ENCODE measurements at places on chromosomes 2 and 18.
A peak's percentile ranks its signal among the peaks of the same experiment; 100 is the strongest.

- DNase-seq: no peak
These were observed 4.0 kb upstream of the DYSF start for GRCh38 chr2:71449343-71449742.

- DNase-seq: peak; percentile 36
These were observed 35.5 kb downstream of the CLASP1 start for GRCh38 chr2:121613774-121614173.

- no peak for DNase-seq
These were observed 39.3 kb upstream of the CREB1 start for GRCh38 chr2:207490441-207490840.

GRCh38 chr2:235080101-235080500, 128.3 kb downstream of the SH3BP4 start:
- peak; percentile 19 for DNase-seq

DNA sequence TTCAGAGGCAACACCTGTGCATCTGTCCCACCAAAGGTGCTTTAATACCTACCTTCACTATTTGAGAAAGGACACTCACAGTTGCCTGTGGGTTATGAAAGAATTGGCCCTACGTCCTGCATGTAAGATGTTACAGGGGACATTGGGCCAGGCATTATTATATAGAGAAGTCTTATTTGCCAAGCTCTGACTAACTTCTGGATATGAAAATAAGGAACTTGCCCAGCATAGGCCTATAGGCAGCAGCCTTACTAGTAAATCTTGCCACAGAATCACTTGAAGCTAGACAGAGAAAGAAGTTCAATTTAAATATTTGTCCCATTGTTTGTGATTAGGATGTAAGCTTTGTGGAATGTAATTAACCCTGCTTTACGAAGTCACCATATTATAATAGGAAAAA, 41.7 kb downstream of the NLRC4 start:
- no peak for DNase-seq

- DNase-seq: peak; percentile 32
These were observed 14.8 kb upstream of the CLASP1 start for GRCh38 chr2:121664086-121664485.

- DNase-seq: no peak
These were observed 4.2 kb downstream of the ALPI start for GRCh38 chr2:232460171-232460570.

GRCh38 chr2:118110310-118110709, 22.0 kb downstream of the INSIG2 start:
- DNase-seq: no peak

- DNase-seq: peak; percentile 96
These were observed 47.7 kb upstream of the WDR75 start for GRCh38 chr2:189393440-189394111.

- no peak for DNase-seq
These were observed 72.1 kb upstream of the LMAN1 start for GRCh38 chr18:59431131-59431530.

GRCh38 chr2:180003073-180003472, 4.0 kb downstream of the CWC22 start:
- no peak for DNase-seq

- peak; percentile 5 for DNase-seq
These were observed 37.7 kb upstream of the SYT4 start for GRCh38 chr18:43314941-43315340.

DNA sequence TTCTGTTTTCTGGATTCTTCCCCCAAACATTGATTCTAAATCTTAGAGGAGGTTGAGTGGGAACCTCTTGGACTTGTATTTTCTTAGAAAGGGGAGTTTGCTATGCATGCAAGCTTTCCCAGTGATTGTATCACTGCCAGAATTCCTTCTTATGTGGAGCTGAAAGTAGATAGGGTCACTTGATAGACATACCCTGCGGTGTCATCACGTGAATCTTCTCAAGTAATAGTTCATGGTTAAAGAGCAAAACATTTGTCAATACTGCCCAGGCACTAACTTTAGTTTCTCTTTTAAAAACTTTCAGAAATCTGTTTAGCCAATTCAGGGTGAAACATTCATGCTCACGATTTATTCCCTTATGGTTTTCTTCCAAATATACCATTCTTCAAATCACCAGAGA, 6.4 kb downstream of the PMAIP1 start:
- no peak for DNase-seq

DNA sequence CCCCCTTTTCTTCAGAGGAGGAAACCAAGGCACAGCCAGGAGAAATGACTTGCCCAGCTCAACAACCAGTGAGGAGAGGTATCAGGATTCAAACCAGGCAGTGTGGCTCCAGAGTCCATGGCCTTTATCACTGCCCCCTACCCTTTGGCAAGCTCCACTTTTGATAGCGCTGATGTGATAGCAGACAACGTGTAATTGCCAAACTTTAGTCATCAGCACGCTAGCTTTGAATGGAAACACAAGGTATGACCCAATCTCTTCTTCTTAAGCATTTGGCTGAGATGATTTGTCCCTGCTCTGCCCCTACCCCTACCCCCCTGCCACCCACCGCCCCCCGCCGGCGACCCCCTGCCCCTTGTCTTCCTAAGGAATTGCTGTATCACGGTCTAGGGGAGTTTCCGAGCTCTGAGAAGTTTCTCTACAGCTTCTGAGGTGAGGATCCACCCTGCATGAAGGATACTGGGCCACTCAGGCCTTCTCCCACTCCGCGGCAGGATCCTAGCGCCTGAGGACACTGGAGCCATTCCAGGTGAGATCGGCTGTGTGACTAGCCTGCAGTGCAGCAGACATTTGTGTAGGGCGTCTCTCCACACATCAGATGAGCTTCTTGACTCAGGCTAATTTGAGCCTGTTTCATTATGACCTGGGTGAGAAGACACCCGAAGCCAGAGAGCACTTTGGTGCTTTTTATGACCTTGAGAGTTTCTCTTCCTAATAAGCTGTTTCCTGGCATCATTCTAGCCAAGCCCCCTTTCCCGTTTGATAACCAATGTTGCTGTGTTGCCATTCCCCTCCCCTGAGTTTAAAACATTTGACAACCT, 75.1 kb upstream of the MAP4K4 start:
- no peak for DNase-seq

DNA sequence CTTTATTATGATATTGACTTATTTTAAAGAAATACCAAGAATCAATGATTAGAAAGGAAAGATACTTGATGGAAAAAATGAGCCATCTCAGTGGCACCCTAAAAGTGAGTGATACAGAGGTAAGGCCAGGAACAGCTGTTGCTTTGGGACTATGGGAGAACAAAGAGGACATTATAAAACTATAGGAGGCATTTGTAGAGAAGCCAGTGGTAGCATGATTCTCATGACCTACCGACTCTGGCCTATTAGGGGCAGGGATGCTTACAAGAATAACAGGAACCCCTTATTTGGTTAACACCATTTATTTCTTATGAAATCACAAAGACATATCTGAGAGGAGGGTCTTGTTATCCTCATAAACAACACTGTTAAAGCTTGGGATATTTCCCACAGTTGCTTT, 162.2 kb downstream of the RIT2 start:
- DNase-seq: no peak

DNA sequence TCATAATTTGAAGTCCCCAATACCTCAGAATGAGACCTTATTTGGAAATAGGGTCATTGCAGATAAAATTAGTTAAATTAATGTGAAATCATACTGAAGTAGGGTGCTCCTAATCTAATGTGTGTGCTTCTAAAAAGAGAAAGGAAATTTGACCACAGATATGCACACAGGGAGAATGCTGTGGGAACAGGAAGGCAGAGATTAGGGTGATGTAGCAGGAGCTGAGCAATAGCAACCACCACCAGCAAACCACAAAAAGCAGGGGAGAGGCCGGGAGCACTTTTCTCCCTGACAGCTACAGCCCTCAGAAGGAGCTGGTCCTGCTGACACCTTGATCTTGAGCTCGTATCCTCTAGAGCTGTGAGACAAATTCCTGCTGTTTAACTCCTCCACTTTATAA, 24.6 kb upstream of the SCG2 start:
- DNase-seq: peak; percentile 90

- DNase-seq: no peak
These were observed 173.6 kb downstream of the ADCYAP1 start for GRCh38 chr18:1078301-1078700.

All from M059J (cell line).